Renal cortical epithelial cell (primary cell): ENCODE measurements at places on chromosomes 2 and 18. TPM values are rescaled to one million over a fixed set of nuclear protein-coding genes. Genes with fewer than 3 reads are reported as not detected.

GRCh38 chr18:46265196-46266156, 161.3 kb downstream of the HAUS1 start:
- peak; percentile 68 for DNase-seq

G6PC2 gene
- total RNA-seq: not detected in 2 replicates

FAM161A gene
- 0.69 and 3.3 TPM in 2 replicates for total RNA-seq

GRCh38 chr2:98601532-98602132, 6.7 kb downstream of the COA5 start:
- peak; percentile 49 for DNase-seq

GRCh38 chr2:28247290-28247689, 145.4 kb upstream of the FOSL2 start:
- DNase-seq: no peak

MREG gene
- total RNA-seq: 1.9 and 13.7 TPM in 2 replicates

SIX3 gene
- not detected in 2 replicates for total RNA-seq

GRCh38 chr2:186806591-186806990, 42.4 kb downstream of the ZSWIM2 start:
- DNase-seq: no peak

EML6 gene
- 1.6 and 1.7 TPM in 2 replicates for total RNA-seq

TAF4B gene
- 6.8 and 8.2 TPM in 2 replicates for total RNA-seq

- no peak for DNase-seq
Measured at GRCh38 chr18:65468881-65469280, 281.9 kb upstream of the CDH7 start.

- DNase-seq: peak; percentile 7
Measured at GRCh38 chr18:79211844-79212243, 142.7 kb downstream of the ATP9B start.

UBR3 gene
- total RNA-seq: 17.7 and 47.9 TPM in 2 replicates

GRCh38 chr18:75183524-75183923, 25.4 kb downstream of the PTGR3 start:
- peak; percentile 71 for DNase-seq

GRCh38 chr2:5391362-5391761, 300.8 kb upstream of the SOX11 start:
- DNase-seq: no peak

DNA sequence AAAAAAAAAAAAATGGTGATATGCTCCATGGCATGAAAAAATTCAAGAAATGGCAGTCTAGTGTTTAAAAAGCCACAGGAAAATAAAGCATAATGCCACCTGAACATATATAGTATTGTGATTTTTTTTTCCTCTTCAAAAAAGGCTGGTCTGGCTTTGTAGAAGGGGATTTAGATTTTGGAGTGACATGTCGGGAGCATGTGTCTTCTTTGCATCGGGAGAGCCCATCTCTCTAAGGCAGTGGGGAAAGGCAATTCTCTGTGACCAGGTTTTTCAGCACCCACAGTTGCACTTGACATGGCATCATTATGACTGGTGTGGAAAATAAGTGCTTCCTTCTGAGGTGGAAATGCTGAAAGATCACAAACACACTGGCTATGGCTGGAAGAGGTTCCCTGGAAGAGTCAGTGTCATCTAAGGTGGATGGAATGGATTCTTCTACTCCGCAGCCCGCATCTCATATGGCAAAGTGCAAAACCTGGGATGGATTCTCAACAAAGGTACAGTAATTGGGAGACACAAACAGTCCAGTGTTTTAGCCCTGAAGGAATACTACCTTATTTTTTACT, 172.5 kb downstream of the AGAP1 start:
- peak; percentile 54 for DNase-seq

MARCO gene
- 0.17 TPM in 1 of 2 replicates, not detected in the other for total RNA-seq

REG3A gene
- total RNA-seq: not detected in 2 replicates

- DNase-seq: no peak
Measured at GRCh38 chr2:40824278-40824677, 372.4 kb upstream of the SLC8A1 start.

DNA sequence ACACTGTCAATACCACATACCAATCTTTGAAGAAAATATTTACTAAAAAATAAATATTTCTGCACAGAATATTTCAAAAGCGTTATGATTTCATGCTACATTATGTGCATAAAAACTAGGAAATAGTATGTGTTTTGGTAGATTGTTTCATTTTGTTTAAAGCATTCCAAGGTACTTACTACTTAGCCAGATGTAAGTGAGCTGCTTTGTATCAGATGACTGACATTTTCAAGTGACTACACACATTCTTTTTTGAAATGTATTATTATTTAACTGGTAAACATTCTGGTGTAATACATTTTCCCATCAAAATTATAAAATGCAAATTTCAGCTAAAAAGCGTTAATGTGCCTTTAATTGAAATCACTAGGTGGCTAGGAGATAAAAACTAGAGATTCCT, 21.5 kb downstream of the GCA start:
- no peak for DNase-seq

DNA sequence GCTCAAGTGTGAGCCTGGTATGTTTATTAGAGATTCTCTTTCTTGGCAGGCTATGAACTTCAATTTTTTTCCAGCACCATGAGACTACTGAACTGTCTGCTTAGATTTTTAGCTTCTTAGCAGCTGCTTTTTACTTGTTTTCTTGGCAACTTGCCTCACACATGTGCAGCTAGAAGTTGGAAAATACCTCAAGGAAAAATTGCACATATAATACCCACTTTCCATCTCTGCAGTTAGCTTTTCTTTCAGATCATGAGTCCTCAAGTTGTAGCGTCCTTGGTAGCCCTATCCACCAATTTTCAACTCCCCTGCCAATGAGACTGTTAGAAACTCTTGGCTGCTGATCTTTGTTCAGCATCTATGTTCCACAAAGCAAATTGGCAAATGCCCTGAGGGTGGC, 302.1 kb downstream of the HRH4 start:
- DNase-seq: no peak

ALK gene
- total RNA-seq: not detected in 2 replicates

- DNase-seq: no peak
Measured at GRCh38 chr2:31246184-31246852, 12.4 kb downstream of the EHD3 start.

DNA sequence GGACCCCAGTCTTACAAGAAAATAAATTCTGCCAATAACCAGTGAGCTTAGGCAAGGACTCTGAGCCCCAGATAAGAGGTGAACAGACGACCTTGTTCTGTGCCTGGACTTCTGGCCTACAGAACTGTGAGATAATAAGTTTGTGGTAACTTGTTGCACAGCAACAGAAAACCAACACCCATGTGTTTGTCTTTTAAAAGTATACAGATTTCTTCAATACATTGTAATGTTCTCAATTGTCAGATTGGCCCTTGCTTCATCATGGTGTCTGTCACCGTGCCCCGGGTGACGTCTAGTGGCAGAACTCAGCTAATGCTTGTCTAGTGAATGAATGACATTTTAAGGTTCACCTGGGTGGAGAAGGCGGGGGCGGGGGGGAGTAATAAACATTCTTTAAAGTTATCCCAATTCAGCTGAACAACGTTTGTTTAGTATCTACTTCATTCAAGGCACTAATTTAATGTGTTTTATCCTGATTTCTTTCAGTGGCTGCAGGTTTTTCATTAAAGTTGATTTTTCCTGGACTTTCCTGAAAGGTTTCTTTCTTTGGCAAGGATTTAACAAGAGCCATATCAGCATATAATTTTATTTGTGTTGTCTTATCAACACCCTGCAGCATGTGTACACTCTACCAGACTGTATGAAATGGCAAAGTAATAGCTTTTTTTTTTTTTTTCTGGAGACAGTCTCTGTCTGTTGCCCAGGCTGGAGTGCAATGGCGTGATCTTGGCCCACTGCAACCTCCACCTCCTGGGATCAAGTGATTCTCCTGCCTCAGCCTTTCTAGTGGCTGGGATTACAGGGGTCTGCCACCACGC, 123.8 kb upstream of the DLX2 start:
- DNase-seq: no peak

SPATS2L gene
- total RNA-seq: 54.2 and 293 TPM in 2 replicates

DNA sequence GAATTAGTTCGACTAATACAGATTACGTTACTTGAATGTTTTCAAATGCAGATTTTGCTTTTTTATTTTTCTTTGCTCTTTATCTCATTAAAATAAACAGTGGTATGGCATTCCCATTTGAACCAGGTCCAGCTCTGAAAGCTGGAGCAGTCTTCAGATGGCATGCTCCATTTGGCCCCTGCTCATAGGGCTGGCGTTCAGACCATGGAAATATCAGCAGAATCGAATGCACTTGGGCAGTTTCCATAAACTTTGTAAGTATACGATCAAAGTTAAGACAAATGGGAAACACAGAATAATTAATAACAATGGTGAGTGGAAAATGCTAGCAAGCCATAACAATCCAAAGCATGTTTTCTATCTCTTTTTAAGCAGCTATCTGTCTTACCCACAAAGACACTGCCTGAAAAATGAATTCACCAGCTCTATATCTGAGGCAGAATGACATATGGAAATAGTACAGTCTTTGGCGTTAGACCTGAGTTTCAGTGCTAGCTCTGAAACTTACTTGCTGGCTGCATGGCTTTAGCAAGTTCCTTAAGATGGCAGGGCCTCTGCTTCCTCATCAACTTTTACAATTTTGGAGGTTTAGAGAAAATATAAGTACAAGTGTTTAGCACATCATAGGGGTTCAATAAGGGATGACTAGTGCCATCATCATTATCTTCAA, 131.6 kb downstream of the BCL2 start:
- DNase-seq: no peak

- DNase-seq: no peak
Measured at GRCh38 chr2:168359082-168359481, 97.0 kb upstream of the CERS6 start.

DNA sequence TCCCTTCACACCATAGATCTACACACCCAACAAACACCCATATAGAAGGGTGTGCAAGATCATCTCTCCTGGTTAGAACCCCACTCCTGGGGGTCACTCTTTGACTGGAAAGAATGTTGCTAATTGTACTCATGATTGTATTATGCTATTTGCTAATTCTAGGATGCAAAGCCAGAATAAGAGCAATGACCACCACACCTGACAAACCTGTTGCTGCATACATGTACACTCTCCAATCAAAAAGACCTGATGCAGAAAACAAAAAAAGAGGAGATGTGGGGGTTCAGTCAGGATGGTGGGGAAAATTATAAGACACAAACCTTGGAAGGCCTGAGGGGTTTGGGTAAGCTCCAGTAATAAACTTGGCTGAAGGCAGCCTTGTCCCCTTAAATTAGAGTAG, 36.9 kb upstream of the PDK1 start:
- no peak for DNase-seq

SPR gene
- 51.7 and 62.2 TPM in 2 replicates for total RNA-seq

- DNase-seq: peak; percentile 22
Measured at GRCh38 chr18:57083485-57083884, 63.4 kb upstream of the BOD1L2 start.

- DNase-seq: peak; percentile 47
Measured at GRCh38 chr2:159713631-159714246, 1.4 kb downstream of the MARCHF7 start.

DNA sequence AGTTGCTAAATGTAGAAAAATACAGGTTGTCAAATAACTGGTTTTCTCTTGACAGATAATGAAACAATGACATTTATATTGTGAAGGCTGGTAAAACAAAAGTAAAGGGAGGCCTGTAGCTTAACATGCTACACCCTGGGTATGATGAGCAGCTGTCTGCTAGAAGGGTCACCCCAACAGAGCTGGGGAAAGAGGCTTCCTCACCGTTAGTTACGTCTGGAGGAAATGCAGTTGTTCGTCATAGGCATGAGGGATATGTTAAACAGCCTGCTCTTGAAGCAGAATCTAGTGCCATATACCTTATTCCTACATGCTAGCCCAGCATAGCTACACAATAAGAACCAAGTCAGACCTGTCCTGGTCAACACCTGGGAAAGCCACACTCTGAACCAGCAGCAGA, 49.9 kb downstream of the LPIN2 start:
- no peak for DNase-seq

KIDINS220 gene
- total RNA-seq: 47.2 and 86.1 TPM in 2 replicates

GRCh38 chr18:59605633-59606192, 91.5 kb downstream of the CCBE1 start:
- peak; percentile 25 for DNase-seq

CRYGD gene
- not detected in 2 replicates for total RNA-seq

GPR45 gene
- total RNA-seq: not detected in 2 replicates
